Naive thymus-derived CD4-positive, alpha-beta T cell (primary cell): ENCODE measurements at places on chromosomes 7 and 10. TPM values are rescaled to one million over a fixed set of nuclear protein-coding genes. Genes with fewer than 3 reads are reported as not detected.

VKORC1L1 gene
- total RNA-seq, result 5.5 TPM

SPDYE5 gene
- 0.30 TPM for total RNA-seq

RBM28 gene
- 43.5 and 44.8 TPM in 2 replicates for total RNA-seq

IGF2BP3 gene
- 1.3 and 1.4 TPM in 2 replicates for total RNA-seq

FAM25G gene
- total RNA-seq, result not detected

AGBL3 gene
- total RNA-seq, result 3.8 TPM

TLX1 gene
- not detected for total RNA-seq

LIPN gene
- total RNA-seq, result 5.1 TPM

OR2A1 gene
- total RNA-seq, result 0.12 TPM

SLC13A4 gene
- total RNA-seq, result not detected

FGFR2 gene
- total RNA-seq, result 1.2 TPM

EBF3 gene
- total RNA-seq, result not detected

TMEM178B gene
- total RNA-seq, result not detected

ADGRA1 gene
- total RNA-seq, result not detected in 2 replicates

MYH16 gene
- not detected for total RNA-seq

TDRD1 gene
- total RNA-seq, result not detected

IFIT1B gene
- not detected for total RNA-seq

TMEM213 gene
- not detected for total RNA-seq
